RCC 7860 (cell line): ENCODE measurements at places on chromosomes 7 and 10.
A peak's percentile ranks its signal among the peaks of the same experiment; 100 is the strongest.

GRCh38 chr10:48249763-48250351 is 24.6 kb downstream of the FRMPD2 start:
- DNase-seq: no peak

DNA sequence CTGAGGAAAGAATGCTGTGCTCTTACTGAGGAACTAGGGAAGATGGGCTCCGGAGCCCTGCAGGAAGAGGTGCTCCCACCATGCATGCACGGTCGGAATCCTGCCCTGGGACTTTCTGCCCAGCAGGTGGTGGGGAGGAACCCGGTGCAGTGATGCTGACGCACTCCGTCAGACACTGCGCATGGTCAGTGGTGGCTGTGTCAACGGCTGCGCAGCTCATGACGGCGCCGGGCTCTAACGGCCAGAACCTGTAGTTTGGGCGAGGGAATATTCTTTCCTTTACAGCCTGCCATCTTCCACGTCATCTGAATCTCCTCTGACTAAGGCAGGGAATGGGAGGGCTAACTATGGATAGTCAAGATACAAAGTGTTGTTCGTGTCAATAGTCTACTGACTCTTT is 189.2 kb upstream of the MGMT start:
- DNase-seq: no peak

DNA sequence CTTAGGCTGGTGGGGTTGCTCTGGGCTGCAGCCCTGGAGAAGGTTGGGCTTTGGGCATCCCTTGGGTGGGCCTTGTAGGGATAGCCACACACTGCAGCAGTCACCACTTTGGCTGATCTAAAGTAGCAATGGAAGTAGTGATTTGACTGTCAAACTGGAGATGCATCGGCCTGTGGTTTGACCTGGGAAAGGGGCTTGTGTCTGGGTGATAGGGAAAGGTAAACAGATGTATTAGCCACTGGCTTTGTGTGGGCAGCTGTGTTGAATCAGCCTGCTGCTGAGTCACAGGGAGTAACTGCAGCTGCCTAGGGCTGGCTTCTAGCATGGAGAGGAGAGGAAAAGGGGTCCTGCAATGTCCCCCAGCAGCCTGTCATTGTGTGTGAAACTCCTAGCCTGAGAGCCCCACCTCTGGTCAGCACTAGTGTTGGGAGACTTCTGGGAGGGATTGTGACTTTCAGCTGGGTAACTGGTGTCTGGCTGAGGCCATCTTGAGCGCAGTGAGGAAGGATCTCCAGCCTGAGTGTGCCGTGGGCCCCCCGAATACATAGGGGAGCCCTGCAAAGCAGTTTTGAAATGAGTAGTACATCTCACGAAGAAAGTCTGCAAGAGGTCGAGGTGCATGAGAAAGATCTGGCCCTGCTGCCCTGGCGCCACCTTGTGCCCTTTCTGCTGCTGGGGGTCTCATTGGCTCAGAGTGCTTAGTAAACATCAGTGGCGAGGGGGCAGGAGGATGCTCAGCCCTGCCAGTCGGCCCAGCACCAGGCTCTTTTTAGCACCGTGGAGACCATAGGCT is 117.3 kb downstream of the FANK1 start:
- peak; percentile 95 for DNase-seq

GRCh38 chr7:91814189-91814588 is 66.3 kb downstream of the MTERF1 start:
- no peak for DNase-seq

- no peak for DNase-seq
Observed at GRCh38 chr7:157008206-157009169, 2.0 kb downstream of the MNX1 start.

DNA sequence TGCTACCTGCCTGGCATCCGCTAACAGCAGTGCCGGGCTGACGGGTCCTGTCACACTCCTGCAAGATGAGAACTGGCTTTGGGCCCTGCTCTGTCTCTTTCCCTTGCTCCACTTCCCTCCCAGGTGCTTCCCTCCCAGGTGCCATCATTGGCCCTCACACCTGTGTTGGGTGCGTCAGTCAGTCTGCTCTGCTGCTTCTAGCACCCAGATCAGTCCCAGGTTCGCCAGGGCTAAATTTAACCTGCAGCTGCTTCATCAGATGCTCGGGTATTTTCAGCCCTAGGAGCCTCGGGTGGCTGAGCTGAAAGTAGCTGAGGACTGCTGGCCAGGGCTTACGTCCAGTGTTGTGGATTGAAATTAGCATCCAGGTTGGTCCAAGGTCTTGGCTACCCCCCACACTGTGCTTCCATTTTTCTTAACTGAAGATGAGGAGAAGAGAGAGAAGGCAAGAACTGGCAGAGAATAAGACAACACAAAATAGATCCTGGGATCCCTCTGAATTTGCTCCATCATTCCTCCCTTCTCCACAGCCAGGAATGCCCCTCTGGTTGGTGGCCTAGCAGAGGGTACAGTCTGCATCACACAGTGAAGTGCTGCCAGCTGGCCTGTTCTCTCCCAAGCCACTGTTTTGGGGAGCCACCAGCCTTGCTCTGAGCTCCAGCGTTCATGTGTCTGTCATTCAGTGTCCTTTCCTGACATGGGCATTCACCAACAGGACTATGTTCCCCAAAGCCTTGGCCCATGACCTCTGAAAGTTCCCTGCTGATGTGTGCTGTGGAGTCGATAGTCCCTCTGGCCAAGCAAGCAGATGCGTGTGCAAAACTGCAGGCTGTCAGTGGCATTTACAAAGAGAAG is 65.9 kb upstream of the SYPL1 start:
- DNase-seq: no peak

GRCh38 chr10:4246881-4247358 is 461.9 kb upstream of the KLF6 start:
- DNase-seq: peak; percentile 76

DNA sequence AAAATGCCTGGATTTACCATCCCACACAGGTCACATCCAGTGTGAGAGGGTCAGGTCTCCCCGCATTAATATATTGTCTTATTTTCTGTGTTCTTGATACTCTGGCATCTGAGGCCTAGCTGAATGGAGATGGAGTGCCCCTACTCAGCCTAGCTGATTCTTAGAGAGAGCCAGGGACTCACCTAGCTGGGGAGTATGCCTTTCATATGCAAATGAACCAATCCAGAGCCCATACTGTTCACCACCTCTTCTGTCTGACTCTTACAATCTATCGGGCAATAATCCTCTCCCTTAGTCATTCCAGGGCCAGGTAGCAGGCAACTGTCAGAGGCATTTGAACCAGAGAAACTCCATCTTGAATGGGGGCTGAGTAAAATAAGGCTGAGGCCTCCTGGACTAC is 46.3 kb downstream of the LBX1 start:
- DNase-seq: no peak

GRCh38 chr7:123367484-123368122 is 166.8 kb downstream of the IQUB start:
- peak; percentile 38 for DNase-seq

- no peak for DNase-seq
Observed at GRCh38 chr10:34786464-34786863, 28.6 kb downstream of the PARD3 start.

DNA sequence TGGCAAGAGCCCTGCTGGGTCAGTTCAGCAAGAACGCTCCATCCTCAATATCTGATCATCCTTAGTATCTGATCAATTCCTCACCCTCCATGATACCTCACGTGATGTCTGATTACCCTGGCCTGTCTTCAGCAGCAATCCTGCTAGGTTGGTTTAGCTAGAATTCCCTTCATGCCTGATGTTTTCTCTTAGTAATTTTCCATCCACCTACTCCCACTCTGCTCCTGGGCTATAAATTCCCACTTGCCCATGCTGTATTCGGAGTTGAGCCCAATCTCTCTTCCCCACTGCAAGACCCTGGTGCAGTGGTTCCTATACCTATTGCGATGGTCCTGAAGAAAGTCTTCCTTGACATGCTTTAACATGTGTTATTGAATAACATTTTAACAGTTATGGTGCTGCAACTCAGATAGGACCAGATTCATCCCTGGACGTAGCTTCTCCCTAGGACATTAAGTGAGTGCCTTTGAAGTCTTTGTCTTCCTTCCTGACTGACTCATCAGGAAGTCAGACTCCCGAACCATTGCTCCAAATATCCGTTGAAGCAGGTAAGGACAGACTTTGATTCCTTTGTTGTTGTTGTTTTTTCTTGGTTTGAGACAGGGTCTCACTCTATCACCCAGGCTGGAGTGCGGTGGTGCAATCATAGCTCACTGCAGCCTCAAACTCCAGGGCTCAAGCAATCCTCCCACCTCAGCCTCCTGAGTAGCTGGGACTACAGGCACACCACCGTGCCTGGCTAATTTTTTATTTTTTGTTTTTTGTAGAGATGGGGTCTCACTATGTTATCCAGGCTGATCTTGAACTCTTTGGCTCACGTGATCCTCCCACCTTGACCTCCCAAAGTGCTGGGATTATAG is 29.4 kb upstream of the CLDN3 start:
- no peak for DNase-seq

GRCh38 chr10:46171661-46172060 is 115.1 kb upstream of the ANTXRL start:
- no peak for DNase-seq

- no peak for DNase-seq
Observed at GRCh38 chr7:139937715-139938114, 108.7 kb downstream of the TBXAS1 start.

DNA sequence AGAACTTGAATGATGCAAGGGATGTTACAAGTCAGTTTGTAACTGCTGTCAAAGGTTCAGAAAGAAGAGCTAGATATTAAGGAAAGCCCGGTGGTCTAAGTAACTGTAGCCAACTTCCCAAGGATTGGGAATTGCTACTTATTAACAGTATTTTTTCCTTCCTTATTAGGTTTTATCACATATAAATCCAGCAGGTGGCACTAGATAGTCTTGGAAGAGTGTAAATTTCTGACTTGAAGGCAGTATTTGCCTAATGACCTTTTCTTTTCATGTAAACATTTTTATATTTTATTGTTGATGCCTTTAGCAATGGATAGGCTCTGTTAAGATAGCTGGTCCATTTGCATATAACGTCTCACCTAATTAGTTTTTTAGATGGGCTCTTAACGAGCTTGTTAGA is 51.2 kb downstream of the ANLN start:
- DNase-seq: peak; percentile 25

DNA sequence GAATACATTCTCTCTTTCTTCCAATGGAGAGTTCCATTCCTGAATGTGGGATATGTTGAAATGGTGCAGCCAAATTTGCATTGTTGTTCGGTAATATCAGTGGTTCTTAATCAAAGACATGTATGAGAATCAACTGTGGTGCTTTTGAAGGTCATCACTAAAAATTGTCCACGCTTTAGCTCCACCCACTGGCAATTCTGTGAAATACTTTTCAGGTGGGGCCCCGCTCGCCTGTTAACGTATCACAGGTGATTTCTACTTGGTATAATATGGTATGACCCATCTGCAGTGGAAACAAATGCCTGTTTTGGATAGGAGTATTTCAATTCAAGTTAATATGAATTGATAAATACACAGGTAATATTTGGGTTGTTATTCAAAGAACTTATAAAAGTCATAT is 178.4 kb downstream of the NSUN6 start:
- no peak for DNase-seq

DNA sequence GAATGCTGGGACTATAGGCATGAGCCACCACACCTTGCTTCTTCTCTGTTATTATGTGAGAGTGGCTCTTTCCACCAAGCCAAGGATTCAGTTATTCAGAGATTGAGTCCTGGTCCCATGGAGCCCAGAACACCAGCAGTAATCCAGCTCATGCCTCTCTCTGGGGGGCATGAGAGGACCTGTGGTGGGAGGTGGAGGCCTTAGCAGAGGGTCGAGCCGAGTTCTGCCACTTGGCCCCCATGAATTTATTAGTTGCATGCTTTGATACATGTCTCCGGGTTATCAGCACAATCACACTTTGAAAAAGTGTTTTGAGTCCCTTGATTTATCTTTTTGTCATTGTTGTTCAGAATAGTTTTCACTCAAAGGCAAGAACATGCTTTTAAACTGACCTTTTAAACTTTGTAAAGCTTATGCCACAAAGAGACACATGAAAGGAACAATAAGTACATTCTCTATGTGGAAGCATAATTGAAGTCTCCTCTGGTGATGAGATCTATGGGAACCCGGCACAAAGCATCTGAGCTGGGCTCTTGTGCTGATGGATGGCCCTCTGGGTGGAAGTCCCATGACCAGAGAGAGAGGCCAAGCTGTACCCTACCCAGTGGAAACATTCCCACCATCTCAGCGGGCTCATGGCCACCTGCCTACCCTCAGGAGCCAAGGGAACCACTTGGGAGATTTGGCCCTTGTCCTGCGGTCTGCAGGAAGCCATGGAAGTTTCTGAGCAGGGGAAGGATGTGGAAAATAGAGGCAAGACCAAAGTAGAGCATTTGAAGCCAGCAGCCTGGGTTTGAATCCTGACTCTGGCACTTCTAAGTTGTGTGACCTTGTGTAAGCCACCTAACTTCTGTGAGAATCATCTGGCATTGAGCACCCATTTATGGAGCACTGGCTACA is 53.9 kb downstream of the MINDY4 start:
- no peak for DNase-seq

DNA sequence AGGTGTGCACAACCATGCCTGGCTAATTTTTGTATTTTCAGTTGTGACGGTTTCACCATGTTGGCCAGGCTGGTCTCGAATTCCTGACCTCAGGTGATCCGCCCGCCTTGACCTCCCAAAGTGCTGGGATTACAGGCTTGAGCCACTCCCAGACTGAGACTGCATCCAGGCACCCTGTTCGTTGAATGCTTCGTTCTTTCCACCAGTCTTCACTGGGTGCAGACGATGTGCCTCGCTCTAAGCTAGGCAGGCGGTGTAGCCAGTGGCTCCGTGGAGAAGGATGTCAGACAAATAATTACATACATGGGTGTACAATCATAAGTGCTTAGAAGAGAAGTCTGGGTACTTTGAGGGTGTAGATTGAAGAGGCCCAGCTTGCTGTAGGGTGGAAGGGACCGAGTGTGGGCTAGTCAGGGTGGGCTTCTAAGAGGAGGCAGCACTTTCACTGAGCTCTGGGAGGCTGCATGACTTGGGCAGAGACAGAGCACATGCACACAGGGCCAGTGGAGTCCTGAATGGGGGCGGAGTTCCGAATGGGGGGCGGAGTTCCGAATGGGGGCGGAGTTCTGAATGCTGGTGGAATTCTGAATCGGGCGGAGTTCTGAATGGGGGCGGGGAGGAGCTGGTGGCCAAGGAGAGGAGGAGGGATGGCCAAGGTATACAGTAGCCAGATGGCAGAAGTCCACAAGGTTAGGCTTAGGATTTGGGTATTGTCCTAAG is 74.3 kb downstream of the COL26A1 start:
- no peak for DNase-seq

- no peak for DNase-seq
Observed at GRCh38 chr7:81583882-81584533, 185.8 kb downstream of the HGF start.

- no peak for DNase-seq
Observed at GRCh38 chr10:131786756-131787605, 113.8 kb upstream of the PPP2R2D start.
